ENCODE measurements at places on chromosomes 2 and 18.

DNA sequence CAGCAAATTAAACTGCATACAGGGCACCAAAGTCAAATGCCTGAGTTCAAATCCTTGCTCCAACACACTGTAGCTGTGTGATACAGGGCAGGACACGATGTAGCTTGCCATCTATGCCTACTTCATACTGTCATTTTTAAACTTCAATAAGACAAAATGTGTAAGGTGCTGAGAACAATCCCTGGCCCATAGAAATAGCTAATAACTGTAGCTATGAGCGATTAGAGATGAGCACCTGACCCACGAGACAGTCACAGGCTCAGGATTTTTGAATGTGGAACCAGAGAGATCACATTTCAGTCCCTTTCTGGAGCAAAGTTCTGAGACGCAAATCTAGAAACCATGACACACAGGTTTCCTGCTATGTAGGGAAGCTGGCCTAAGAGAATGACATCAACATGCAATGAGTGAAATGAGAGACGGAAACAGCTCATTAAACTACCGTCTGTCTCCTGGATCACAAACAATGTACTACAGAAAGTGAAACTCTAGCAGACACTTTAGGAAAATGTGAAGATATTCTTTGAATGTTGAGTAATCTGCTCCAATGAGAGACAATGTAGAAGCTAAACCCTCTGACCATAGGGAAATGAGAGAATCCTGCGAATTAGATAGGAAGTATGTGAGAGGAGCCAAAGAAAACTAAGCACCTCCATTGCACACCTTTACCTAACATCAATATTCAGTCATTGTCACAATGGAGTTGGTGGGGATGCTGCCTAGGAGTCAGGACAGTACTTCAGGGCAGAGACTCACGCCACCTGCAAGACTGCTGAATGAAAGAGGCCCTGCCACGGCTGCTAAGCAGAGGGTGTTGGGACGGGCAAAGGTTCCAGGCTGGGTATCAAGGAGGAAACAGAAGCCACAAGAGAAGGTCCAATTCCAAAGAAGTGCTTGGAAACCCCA, 25.5 kb downstream of the B4GALT6 start:
- DNase-seq, result no peak

- DNase-seq, result no peak
Measured at GRCh38 chr2:99938250-99938649, 204.1 kb downstream of the AFF3 start.

GRCh38 chr18:31252522-31252921, 65.4 kb upstream of the DSG1 start:
- no peak for DNase-seq

DNA sequence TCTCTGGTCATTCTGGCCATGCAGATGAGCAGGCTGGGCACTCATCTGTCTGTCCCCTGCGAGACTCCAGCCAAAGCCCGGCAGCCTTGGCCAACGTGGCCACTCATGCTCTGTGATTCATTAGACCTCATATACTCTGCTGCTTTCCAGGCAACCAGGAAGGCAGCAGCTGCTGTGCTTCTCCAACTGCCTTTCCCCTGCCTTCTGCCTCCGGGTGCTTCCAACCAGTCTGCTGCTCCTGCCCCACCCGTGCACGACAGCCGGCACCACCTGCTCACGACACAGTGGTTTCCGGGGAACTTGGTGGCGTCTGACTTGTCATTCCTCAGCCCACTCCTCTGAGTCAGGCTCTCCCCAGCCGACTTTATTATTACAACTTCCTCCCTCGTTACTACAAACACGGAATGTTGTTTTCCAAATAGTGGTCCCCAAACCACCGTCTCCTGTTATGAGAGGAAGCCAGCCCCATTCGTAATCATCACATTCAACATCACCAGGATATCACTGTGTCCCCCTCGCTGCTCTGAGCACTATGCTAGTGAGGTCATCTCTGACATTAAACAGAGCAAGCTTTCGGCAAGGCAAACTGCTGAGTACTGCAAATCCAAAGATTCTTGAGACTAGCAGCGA, 392.4 kb downstream of the ALK start:
- DNase-seq, result peak; percentile 65

DNA sequence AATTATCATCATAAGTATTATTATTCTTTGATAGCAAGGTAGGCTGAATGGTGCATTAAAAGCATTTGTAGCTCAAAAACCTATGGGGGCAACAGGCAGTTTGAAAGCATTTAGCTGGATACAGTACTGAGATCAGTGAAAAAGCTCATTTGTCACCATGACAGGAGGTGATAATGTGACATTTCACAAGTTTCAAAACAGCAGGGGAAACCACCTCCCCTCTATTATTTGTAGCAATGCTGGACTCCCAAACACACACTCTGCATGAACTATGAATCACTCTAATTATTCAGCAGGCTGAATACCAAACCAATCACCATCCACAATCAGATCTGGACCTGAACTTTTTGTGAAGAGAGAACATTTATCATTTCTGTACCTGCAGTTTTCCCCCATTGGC, 63.4 kb downstream of the MYO5B start:
- DNase-seq, result no peak

- DNase-seq, result no peak
Measured at GRCh38 chr18:75502286-75502685, 74.8 kb upstream of the SMIM21 start.

DNA sequence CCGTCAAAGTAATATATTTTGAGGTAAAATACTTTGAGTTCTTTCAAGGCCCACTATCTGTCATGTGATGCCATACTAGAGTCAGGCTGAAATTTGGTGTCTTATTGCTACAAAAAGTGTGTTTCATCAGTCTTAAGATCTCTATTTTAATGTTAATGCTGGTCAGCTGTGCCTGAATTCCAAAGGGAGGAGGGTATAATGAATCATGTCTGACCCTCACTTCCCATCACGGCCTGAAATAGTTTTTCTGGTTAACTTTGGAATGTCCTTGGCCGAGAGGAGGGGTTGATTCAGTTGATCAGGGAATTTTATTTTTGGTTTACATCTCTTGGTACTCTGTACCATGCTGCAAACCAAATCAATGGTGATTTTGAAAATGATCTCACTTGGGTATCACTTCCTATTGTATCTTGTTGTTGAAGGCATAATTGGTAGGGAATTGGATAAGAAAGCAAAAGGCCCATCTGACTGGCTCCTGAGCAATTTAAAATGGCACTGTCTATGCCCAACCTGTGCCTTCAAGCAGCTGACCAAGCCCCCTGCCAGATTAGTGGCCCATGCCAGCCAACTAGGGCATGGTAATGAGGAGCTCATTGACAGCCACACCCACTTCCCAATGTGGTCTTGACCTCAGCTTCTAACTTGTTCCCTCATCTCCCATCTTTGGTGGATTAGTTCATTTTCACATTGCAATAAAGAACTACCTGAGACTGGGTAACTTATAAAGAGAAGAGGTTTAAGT, 6.1 kb upstream of the SLC35F5 start:
- no peak for DNase-seq

DNA sequence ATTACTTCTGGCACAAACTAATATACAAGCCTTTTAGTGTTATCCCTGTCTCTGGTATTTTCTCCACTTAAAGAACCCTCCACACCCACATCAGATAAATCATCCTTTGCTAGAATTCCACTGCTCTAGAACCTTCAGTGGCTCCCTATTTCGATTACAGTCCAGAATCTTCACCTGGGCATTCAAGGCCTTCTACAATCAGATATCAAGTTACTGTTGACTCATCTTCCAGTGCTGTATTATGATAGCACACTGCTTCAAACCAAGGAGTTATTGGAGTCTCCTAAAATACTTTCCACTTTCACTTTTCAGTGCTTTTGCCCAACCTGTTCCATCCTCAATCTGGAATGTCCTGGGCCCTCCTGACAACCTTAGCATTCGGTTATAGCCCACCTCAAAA, 3.4 kb downstream of the CGREF1 start:
- no peak for DNase-seq

GRCh38 chr2:134283661-134284060, 29.8 kb downstream of the MGAT5 start:
- DNase-seq, result no peak

DNA sequence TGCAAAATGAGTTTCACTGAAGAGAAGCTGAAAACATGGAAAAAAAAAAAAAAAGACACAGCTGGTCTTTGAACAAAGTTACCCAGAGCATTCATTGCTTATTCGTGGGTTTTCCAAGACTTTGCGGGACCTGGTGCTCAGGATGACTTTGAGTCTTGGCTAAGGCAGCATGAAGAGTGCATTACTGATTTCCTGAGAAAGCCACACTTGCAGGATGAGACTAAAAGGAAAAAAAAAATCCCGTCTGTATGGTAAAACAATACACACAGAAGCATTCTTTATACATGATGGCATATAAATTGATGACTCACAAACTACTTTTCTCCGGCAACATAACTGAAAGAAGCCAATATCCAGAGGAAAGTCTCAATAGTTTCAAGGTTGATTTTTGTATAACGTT, 195.4 kb downstream of the SPP2 start:
- DNase-seq, result no peak

DNA sequence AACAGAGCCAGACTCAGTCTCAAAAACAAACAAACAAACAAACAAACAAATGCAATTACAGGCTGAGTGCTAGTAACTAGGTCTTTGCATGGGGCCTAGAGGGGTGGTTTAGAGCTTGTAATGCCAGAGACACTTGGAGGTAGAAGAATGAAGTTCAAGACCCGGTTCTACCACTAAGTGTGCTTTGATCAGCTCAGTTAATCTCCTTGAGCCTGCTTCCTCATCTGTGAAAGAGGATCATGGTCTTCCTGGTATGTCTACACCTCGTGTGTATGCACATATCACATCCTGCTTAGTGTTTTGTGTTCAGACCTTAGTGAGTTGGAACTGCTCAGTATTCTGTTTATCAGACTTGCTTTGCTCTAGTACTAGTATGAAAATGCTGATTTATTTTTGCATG, 4.8 kb upstream of the ATP6V1C2 start:
- DNase-seq, result no peak

- DNase-seq, result no peak
Measured at GRCh38 chr2:54952978-54953456, 97.2 kb downstream of the RTN4 start.

DNA sequence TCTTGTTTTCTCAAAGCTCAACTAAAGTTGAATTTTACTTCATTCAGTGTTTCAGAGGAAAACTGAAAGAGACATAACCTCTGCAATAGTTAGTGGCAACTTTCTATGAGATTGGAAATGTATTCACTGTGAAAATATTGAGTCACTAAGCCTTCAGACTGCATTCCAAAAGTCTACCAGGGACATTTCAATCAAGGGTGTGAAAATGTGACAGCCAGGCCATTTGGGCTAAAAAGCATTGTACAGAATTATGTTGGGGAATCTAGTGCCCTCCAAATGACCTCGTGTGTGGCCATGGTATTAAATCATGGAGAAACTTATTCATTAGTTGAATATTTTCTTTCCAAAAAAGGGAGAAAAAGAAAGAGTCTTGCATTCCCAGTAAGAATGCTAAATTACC, 251.9 kb downstream of the GRB14 start:
- no peak for DNase-seq

DNA sequence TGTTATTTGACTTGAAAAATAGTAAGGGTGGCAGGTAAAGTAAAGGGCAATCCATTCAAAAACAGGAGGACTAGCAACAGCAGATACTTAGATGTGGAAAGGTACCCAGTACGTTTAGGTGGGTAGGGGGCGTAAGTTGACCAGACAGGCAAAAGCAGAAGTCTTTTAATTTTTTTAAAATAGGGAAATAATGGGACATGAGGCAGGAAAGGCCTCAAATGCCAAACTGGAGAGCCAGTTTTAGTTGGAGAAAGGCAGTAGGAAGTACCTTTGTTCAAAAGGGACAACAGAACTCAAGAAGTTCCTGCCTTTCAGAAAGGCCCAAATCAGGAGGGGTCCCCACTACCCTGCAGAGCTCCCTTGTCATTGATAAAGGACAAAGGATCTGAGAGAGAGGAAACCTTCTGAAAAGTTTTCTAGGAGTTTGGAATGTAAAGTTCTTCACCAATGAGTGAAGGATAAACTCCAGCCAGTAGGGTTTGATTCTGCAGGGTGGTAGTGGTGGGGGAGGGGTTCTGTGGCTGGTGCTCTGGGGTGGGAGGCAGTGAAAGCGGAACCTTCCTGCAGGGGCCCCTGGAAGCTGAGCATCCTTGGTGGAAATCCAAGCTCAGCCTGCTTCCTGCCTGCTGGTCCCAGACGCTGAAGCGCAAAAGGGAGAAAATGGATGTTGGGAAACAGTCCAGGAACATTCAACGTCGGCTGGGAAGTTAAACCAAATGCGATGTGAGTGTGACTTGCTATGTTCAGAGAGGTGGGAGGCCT, 40.1 kb downstream of the TMEM17 start:
- no peak for DNase-seq

GRCh38 chr18:39190508-39190907, 1624.9 kb upstream of the CELF4 start:
- DNase-seq, result no peak

DNA sequence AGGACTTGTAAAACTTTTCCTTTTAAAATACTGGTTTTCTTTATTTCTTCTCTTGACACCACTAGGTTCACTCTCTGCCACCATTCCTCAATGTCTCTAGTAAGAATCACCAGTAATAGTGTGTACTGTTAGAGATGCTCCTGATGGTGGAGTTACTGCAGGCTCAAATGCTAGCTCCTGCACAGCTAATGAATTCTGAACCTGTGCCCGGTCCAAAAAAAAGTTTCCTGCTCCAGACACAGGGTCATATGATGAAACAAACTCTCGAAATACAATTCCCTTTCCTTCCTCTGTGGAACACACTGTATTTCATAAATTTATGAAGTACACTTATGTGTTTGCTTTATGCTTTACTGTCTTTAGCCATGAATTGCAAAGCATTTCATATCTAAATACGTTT, 19.2 kb downstream of the PMS1 start:
- DNase-seq, result no peak

GRCh38 chr2:241256168-241256545, 59.3 kb downstream of the HDLBP start:
- DNase-seq, result no peak

DNA sequence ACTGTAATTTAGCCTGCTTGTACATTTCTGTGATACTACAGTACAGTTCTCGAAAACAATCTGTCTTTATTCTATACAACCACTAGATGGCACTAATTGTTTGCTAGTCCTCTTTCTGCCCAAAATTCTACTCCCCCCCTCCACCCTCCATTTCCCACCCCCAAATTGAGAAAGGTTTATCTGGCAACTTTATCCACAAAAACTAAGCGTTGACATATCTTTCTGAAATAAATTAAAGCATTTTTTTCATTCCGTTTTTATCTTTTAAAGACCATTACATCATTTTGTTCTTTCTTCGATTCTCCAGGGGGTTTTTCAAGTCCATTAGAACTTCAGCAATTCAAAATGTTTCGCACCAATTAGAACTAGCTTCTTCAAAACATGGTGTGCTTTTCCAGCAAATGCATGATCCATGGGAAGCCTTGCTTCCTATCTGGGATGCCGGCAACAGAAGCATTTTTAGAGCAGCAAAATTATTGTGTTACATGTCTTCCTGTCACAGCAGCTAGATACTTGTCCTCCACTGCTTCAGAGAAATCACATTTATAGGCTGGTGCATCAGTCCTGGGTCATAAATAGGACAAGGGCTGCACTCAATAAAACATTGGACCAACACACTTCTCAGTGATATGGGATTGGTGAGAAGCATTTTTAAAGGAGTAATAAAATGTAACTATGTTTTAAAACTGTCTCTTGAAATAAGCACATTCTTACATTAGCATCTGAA, 241.3 kb downstream of the PAX3 start:
- no peak for DNase-seq

GRCh38 chr2:119827866-119828507, 68.3 kb downstream of the PTPN4 start:
- DNase-seq, result no peak

GRCh38 chr2:37767959-37768925, 96.8 kb upstream of the CDC42EP3 start:
- no peak for DNase-seq

All from left ventricle myocardium superior (tissue), 1 donor.